Ovary (tissue), 10 donors: ENCODE measurements at places on chromosomes 3 and 15. TPM values are rescaled to one million over a fixed set of nuclear protein-coding genes. Genes with fewer than 3 reads are reported as not detected.

DNA sequence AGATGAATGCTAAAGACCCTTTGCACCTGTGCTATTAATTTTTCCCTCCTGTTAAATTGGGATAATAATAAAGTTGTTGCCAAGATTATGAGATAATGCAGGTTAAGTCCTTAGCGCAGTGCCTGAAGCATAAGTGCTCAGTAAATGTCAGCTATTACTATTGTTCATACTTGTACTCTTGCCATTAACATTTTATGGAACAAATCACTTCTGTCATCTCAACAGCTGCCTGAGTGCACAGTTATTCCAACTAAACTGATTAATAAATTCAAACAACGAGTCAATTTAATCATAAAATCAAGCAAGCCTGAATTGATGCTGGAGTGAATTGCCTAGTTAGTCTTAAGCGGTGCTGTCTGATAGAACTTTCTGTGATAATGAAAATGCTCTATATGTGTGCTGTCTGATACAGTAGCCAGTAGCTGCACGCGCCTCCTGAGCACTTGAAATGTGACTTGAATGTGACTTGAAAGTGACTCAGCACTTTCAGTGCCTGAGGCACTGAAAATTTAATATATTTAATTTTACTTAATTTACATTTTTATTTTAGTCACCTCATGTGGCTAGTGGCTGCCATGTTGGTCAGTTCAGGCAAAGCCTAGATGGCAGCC, 198.7 kb upstream of the PFN2 start:
- no peak overlapping the region for H3K4me3 ChIP-seq
- no peaks in the 10 kb centered on the region for H3K36me3 ChIP-seq
- no peaks in the 10 kb centered on the region for H3K4me1 ChIP-seq
- H3K27me3 ChIP-seq, result no peaks in the 10 kb centered on the region

DNA sequence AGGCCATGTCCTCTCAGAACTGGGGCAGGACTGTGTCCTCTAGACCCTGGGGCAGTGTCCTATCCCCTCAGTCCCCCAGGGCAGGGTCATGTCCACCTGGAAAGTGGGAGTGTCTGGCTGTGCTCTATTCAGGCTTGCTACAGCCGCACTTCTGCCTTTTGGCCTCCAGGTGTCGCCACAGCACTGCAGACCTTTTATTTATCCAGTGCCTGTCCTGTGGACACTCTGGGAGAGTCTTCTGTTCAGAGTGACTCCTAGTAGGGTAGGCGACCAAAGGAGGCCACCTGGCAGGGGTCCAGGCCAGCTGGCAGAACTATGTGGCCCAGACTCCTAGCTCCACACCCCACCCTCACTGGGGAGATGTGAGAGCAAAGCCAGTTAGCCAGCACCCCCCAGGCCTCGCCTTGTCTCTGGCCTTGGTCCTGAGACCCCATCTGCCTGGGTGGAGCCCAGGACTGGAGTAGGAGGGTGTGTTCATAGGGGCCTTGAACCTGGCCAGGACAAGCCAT, 3.9 kb downstream of the TMIE start:
- H3K27me3 ChIP-seq, result no peaks in the 10 kb centered on the region
- H3K4me1 ChIP-seq, result peaks cover 4% of the 10 kb centered on the region
- H3K36me3 ChIP-seq, result no peaks in the 10 kb centered on the region
- H3K27ac ChIP-seq, result no peak overlapping the region

- DNase-seq, result no peak
- no peak overlapping the region for H3K27ac ChIP-seq
- H3K4me1 ChIP-seq, result no peaks in the 10 kb centered on the region
Measured at GRCh38 chr3:115680803-115681345, 57.6 kb downstream of the GAP43 start.

DNA sequence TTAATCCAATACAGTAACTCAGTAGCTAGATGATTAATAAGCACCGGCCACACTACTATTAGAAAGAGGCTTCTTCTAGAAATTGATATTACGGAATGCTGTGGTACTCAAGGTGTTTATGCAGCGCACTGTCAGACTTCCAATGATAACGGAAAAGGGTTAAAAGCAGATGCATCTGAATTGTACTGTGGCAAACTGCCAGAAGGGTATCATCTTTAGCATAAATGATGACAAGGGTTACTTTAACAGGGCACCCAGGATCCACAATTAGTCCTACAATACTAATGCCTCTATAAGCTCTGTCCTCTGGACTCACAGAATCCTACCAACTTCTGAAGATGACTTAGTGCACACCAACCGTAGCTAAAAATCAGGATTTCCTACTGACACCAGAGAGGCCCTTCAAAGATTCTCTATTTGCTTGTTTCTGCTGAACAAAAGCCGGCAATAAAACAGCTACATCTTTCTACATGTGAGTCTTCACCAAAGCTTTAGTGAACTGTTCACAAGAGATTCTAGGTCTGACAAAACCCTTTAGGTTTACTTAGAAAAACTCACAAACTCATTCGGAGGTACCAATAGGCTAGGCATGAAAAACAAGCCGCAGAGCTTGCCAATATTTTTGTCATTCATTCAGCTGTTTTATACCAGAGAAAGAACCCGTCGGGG, 7.1 kb downstream of the SATB1 start:
- H3K27me3 ChIP-seq, result no peaks in the 10 kb centered on the region
- H3K4me3 ChIP-seq, result no peak overlapping the region
- H3K36me3 ChIP-seq, result no peaks in the 10 kb centered on the region
- H3K27ac ChIP-seq, result no peak overlapping the region
- no peak for DNase-seq

DNA sequence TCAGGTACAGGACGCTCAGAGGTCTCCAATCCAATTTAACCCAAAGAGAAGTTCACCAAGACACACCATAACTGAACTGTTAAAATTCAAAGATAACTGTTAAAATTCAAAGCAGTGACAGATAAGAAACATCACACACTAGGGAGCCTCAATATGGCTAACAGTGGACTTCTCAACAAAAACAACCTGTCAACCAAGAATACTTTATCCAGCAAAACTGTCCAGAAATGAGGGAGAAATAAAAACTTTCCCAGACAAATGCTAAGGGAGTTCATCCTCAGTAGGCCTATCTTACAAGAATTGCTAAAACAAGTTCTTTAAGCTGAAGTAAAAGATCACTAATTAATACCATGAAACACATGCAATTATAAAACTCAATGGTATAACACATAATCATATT, 36.3 kb upstream of the MYLK start:
- H3K27ac ChIP-seq, result no peak overlapping the region
- no peak overlapping the region for H3K4me3 ChIP-seq
- no peak for DNase-seq

- H3K4me1 ChIP-seq, result peaks cover 3% of the 10 kb centered on the region
- no peak overlapping the region for H3K4me3 ChIP-seq
- no peak for DNase-seq
- no peak overlapping the region for H3K27ac ChIP-seq
Measured at GRCh38 chr3:113439606-113440005, 1.7 kb downstream of the CFAP44 start.

Gene TRAIP
- total RNA-seq, result 1.8 TPM
